ENCODE measurements at places on chromosomes 7 and 10.

GRCh38 chr10:6530211-6530840, 49.8 kb downstream of the PRKCQ start:
- no peak for DNase-seq

GRCh38 chr10:24974976-24975375, 22.6 kb upstream of the PRTFDC1 start:
- no peak for DNase-seq

- DNase-seq = no peak
Measured at GRCh38 chr7:67823345-67823744, 826.7 kb downstream of the TYW1 start.

DNA sequence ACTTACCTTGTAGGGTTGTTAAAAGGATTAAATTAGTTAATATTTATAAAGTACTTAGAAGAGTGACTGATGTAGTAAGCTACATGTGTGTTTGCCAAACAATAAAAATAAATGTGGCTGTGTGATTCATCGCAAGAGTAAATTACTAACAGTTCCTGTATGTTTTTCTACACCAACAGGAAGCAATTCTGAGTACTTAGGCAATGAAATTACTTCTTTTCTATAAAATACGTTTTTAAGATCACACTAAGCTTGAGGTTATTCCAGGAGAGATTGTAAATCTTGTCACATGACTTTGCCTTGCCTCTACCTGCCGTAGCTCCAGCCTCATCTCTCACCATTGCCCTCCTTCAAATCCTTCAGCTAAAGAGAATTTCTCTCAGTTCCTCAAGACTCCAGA, 18.1 kb upstream of the GSTK1 start:
- DNase-seq = no peak

GRCh38 chr7:151236406-151236805, 4.1 kb downstream of the CHPF2 start:
- no peak for DNase-seq

- no peak for DNase-seq
Measured at GRCh38 chr7:41869091-41869490, 166.2 kb upstream of the INHBA start.

- no peak for DNase-seq
Measured at GRCh38 chr7:94584113-94584512, 71.8 kb downstream of the SGCE start.

- no peak for DNase-seq
Measured at GRCh38 chr7:151662251-151662826, 142.6 kb upstream of the RHEB start.

- DNase-seq = no peak
Measured at GRCh38 chr7:38907066-38907465, 1.9 kb downstream of the VPS41 start.

DNA sequence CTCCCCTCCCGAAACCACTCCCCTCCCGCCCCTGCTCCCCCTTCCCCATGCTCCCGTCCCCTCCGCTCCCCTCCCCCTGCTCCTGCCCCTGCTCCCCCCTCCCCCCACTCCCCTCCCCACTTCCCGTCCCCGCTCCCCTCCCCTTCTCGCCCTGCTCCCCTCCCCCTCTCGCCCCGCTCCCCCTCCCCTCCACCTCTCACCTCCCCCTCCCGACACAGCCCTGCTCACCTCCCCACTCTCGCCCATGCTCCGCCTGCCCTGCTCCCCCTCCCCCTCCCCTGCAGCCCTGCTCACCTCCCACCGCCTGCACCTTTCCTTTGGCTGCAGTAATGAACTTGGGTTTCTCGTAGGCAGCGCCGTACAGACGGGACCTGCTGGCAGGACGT, 49.9 kb upstream of the NKX6-2 start:
- no peak for DNase-seq

GRCh38 chr7:20140291-20141001, 76.7 kb downstream of the MACC1 start:
- no peak for DNase-seq

DNA sequence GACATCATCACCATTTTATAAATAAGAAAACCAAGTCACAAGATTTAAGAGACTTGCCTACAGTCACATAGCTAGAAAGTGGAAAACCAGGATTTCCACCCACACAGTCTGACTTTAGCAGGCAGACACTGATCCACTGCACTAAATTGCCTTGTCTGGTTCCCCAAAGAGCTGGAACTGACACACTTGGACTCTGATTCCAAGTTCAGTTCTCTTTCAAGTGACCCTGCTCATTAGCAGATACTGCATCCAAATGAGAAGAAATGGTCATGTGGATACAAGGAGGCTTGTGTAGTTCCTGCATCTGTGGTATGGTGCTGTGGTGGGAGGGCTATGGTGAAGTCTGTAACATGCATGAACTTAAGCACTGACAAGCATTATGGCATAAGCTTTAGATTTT, 180.1 kb upstream of the MKLN1 start:
- DNase-seq = no peak

DNA sequence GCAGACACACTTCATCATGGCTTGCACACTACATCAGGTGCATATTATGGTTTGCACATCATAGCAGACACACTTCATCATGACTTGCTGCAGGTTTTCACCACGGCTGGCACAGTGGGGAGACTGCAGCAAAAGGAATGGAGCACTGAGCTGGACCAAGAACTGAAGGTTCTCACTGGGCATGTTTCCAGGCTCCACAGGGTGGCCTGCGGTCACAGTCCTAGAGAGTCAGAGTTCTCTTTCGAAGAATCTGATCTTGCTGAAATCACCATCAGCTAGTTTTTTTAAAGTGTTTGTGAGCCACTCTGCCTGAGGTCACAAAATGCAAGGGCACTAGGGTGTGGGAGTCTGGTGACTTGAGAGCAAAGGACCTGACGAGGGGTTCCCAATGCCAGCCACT, 140.4 kb upstream of the NPY start:
- DNase-seq = no peak

DNA sequence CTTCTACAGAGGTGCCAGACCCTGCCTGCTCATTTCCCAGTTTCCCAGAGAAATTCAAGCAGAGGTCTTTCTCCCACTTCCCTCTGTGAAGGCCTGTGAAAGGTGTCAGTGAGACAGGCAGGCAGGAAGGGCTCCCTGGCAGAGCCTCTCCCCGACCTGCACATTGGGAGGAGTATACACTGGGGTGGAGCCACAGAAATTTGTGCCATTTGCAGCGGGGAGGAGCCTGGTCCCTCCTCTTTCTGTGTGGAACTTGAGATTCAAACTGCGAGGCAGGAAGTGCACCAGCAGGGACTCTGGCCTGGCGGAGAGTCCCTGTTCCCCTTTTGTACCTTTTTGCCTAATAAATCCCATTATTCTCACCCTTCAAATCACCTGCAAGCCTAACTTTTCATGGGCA, 54.6 kb upstream of the OPN4 start:
- peak; percentile 89 for DNase-seq

DNA sequence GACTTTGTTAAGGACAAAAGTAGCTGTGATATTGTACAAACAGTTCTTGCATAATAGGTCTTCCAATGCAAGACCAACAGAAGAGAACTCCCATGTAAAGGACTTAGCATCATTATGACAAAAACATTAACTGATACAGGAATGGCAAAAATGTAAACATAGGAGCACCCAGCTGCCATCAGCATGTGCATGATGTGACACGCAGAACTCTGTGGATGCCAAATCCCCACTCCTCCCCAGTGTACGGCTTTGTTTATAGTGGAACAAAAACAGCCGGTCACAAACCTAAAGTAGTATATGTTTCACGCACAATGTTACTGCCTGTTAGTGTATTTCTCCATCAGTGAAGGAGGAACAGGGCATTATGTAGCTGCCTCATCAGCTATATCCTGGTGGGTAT, 316.0 kb upstream of the AOAH start:
- DNase-seq = no peak

GRCh38 chr10:43979551-43979950, 330.9 kb upstream of the ZNF32 start:
- no peak for DNase-seq

DNA sequence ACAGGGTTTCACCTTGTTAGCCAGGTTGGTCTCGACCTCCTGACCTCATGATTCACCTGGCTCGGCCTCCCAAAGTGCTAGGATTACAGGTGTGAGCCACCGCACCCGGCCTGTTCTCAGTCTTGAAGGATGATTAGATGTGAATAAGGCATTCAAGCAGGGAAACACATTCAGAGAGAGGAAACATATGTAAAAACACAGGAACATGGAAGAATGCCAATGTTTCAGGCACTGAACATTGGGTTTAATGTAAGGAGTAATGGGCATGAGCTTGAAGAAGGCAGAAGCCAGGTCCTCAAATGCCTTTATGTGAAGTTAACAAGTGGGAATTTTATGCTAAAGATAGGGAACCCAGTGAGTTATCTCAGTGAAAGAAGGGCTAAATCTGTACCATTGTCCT, 74.3 kb downstream of the ARL4A start:
- no peak for DNase-seq

- DNase-seq = peak; percentile 94
Measured at GRCh38 chr7:68246189-68246633, 1249.6 kb downstream of the TYW1 start.

All from H9 (cell line).